LNCaP clone FGC (cell line): ENCODE measurements at places on chromosomes 5 and 9.
A peak's percentile ranks its signal among the peaks of the same experiment; 100 is the strongest.

- peak; percentile 54 for DNase-seq
Observed at GRCh38 chr9:76911971-76912370, 6.1 kb upstream of the PRUNE2 start.

DNA sequence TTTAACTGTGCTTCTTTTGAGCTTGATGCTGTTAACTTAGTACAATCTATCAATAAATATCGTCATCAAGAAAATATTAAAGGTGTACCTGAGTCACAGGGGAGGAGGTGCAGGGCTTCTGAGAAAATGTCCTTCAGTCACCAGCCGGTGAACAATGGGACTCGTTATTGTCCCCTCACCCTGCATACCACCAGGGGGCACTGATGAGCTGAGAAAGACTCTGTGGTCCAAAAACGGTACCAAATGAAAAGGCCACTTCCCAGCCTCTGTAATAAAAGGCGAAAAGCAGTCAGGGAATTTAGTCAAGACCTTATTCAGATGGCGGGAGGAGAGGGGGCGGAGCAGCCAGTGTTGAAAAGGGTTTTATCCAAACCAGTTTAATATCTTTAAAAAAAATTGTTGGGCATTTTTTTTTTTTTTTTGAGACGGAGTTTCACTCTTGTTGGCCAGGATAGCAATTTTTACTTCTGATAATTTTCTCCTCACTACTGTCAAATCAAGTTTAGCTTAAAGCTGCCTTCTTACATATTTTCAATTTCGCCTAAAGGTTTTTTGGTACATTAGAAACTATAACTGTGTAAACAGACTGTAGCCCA lies 271.9 kb upstream of the ADAMTS16 start:
- DNase-seq, result peak; percentile 3

GRCh38 chr5:132219981-132220380 lies 7.7 kb downstream of the P4HA2 start:
- no peak for DNase-seq

DNA sequence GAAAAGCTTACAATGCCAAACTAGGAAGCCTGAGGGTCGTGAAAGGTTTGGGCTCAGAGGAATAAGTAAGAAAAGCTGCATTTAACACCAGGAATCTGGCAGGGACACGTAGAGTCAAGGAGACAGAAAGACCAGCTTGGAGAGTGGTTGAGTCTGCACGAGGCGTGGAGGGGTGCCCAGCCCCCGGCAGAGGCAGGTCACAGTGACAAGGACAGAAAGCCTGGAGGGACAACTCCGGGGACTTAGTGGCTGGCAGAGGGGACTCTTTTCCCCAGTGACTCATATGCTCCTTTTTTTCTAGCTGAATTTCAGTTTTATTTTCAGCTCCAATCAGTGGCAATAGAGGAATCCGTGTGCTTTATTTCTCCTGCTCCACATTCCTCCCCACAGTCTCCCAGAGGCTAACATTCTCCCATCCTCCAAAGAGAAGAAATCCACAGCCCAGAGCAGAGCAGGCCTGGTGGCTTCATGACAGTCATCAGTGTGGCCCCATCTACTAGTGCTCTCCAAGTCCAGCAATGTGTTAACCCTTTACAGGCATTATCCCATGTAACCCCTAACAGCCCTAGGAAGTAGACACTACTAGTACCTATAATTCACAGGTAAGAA lies 80.7 kb downstream of the KCNIP1 start:
- DNase-seq, result no peak

DNA sequence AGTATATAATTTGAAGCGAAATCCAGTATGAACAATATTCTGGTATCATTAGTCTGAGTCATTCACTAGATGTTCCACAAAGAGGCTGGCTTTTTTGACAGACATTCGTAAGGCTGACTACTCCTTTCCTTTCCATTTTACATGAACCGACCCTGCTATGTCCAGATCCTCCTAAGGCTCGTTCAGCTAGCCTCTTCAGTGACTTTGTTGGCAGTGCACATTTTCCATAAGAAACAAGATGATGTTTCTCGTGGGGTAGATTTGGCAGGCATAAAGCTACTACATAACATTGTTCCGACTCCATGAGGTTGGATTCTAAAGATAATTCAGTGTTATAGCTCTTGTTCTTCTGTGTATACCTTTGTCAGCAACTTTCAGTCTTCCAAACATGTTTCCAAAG lies 49.0 kb downstream of the ZNF462 start:
- no peak for DNase-seq

DNA sequence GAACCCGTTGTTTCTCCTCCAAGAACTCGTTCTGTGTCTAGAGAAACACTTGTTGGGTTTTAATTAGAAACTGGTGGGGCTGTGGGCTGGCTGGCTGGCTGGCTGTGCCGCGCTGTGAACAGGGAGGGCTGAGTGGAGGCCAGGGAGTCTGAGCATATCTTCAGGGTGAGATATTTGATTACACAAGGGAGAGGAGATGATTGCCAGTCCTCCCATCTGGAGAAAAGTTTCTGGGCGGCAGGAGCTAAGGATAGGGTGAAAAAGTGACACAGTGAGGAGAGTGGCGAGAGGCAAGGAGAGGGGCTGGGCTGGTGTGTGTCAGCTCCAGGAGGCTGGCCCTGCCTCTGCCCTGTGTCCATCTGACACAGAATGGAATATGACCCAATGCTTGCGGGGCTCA lies 63.0 kb downstream of the GDNF start:
- no peak for DNase-seq

DNA sequence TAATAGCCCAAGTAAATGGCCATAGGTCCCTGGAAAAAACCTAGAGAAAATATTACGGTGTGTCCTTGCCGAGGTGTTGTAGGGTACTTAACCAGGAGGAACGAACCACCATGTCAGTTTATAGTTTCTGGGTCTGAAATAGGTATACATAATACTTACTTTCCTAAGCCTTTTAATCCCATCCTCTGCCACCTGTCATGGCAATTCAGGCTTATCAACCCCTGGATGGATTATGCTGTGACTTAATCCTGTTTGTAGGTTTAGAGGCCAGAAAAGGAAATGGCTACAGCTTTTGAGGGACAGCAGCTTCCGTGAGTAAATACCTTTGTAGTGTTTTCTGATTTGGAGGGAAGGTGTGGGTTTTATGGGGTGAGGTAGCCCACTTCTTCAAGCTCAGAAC lies 89.1 kb upstream of the PTPRD start:
- no peak for DNase-seq

DNA sequence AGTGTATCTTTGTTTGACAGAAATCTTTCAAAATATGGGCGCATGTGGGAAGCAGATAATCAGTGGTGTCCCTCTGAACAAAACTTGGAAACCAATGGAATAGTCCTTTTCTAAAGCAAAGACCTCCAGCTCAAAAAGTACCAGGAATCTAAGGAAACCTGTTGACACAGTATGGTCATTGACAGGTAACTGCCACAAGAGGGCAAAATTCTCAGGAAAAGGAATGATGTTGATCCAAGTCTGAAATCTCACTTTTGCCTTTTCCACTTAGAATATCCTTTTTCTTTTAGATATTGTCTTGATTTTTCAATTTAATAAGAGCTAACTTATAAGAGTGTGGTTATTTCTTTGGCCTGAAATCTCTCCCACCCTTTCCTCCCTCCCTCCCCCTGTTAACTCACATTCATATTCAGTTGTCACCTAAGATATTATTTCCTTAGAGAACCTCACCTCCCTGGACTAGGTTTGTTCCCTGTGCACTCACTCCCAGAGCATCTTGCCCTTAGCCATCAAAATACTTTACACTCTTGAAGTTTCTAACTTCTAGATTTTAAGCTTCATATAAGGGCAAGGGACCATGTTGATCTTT lies 59.0 kb upstream of the BARX1 start:
- no peak for DNase-seq

DNA sequence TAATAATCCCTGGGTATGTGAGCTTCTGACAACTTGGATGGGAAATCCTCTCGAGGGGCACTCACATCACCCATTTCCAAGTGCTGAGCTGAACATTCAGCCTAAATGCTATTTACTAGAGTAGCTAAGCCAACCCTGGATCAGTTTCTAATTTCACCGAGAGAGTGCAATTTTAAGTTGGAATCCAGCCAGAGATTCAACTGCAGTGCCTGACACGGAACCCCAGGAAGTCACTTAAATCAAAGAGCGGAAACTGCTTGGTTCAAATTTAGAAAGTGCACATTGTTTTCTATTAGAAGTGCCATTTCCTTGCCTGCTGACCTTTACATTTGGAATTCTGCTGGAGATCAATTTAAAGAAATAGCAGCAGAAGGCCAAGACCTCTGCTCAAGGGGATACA lies 8.8 kb downstream of the SPRY4 start:
- no peak for DNase-seq

DNA sequence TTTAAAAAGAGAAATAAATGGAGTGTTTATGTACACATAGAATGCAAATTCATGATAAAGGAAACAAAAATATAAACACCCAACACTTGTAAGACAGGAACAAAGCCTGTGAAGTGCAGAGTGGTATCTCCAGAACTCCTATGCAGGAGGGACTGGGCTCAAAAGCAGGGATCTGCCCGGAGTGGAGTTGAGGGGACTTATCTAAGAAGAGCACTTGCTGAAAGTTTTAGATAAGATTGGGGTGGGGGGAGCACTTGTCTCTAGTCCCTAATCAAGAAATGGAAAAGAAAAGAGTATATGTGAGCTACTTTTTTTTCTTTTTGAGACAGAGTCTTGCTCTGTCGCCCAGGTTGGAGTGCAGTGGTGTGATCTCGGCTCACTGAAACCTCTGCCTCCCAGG lies 840.4 kb downstream of the MAT2B start:
- no peak for DNase-seq

DNA sequence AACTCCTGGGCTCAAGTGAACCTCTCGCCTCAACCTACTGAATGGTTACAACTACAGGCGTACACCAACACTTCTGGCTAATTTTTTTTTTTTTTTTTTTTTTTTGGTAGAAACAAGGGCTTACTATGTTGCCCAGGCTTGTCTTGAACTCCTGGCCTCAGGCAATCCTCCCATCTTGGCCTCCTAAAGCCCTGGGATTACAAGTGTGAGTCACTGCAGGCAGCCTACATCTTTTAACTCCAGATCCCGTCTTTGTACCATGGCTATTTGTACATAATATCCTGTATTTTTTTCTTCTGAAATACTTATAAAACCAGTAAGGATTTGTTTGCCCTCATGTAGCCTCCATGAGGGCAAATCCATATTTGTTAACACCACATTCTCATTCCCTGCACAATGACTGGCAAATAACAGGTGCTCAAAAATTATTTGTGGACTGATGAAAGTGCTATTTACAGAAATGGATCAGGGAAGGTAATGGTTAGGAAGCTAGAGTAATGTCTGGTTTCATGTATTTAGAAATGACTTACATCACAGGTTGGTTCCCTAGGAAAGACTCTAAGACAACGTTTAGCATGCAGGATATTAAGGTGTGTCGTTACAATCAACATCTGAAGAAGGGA lies 51.9 kb upstream of the POU5F2 start:
- no peak for DNase-seq

GRCh38 chr5:122896598-122897282 lies 51.3 kb downstream of the SNX24 start:
- DNase-seq, result no peak

- DNase-seq, result no peak
Observed at GRCh38 chr9:97802276-97802675, 50.8 kb upstream of the FOXE1 start.

DNA sequence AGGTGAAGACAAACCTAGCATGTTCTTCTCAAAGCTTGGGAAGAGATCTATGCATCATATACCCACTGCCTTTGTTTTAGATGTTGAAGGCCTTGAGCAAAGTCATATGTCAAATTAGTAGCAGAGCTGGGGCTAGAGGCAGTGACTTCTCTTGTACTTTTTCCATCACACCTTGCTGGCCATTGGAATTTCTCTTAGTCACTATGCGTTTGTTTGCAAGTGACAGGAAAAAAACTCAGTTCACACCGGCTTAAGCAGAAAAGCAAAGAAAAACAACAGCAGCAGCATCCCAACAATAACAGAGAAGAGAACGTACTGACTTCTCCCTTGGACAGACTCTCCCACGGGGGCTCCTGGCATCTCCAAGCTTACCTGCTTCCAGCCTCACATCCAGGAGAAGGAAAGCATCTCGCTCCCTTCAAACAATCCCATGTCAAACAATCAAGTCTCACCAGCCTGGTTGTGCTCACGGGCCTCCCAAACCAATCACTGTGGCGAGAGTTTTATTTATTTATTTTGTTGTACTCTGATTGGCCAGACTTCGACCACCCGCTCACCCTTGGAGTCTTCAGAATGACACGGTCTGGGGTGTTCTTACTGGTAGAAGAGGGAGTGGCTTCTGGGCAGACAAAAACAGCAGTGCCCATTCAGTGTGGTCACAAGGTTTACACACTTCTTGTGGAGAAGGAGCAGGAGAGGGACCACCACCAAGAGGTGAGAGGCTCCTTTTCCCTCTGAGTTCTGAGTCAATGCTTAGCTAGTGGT lies 83.8 kb upstream of the STC2 start:
- no peak for DNase-seq

GRCh38 chr9:11326231-11326630 lies 713.4 kb upstream of the PTPRD start:
- DNase-seq, result no peak

- DNase-seq, result no peak
Observed at GRCh38 chr9:7325995-7326394, 473.6 kb downstream of the DMAC1 start.

DNA sequence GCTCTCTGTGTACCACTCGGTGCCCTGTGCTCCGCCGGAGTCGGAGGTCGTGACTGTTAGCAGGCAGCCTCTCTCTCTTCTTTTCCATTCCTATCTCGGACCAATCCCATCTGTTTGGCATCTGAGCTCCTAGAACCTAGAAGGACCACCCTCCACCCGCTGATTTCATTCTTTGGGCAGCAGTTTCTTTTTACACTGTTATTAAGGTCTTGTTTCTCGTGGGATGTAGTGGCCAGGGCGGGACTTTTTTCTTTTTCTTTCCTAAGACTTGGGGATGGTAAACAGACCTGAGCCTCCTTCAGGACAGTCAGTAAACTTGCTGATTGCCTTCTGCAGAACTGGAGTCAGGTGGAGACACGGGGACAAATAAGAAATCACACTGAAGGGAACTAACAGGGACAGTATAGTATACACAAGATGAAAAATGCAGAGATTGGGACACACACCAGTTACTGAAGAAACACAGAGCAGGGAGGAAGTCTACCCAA lies 500 bp downstream of the URM1 start:
- DNase-seq, result no peak

- no peak for DNase-seq
Observed at GRCh38 chr5:88502179-88503040, 233.8 kb upstream of the TMEM161B start.

GRCh38 chr5:149345892-149346222 lies 558 bp downstream of the GRPEL2 start:
- DNase-seq, result no peak

- no peak for DNase-seq
Observed at GRCh38 chr9:92947268-92948037, at the start of gene FGD3. Gene FGD3, plus strand, starts transcription at chr9:92947523. Its CDS starts 28,734 bp downstream, at chr9:92976257.

- DNase-seq, result no peak
Observed at GRCh38 chr5:33184367-33184766, 256.4 kb upstream of the TARS1 start.

DNA sequence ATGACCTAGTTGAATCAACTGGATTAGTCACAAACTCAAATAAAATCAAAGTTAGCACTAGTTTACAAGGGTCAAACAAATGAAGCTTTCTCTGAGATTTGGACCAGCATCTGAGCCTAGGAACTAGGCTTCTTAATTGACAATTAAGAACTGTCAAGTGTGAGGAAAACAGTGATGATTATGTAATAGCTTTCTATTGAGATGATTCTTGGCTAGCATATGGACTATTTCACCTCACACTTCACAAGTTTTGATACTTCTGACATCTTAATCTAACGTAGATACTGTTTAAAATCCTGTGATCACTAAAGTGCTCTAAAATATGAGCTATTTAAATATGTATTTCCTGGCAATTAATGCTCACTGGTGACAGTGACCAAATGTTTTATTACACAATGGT lies 542.9 kb downstream of the EFNA5 start:
- no peak for DNase-seq
